Muscle of arm (tissue), 14 donors: ENCODE measurements at places on chromosomes 6 and 20. TPM values are rescaled to one million over a fixed set of nuclear protein-coding genes. Genes with fewer than 3 reads are reported as not detected.
A peak's percentile ranks its signal among the peaks of the same experiment; 100 is the strongest.

DNA sequence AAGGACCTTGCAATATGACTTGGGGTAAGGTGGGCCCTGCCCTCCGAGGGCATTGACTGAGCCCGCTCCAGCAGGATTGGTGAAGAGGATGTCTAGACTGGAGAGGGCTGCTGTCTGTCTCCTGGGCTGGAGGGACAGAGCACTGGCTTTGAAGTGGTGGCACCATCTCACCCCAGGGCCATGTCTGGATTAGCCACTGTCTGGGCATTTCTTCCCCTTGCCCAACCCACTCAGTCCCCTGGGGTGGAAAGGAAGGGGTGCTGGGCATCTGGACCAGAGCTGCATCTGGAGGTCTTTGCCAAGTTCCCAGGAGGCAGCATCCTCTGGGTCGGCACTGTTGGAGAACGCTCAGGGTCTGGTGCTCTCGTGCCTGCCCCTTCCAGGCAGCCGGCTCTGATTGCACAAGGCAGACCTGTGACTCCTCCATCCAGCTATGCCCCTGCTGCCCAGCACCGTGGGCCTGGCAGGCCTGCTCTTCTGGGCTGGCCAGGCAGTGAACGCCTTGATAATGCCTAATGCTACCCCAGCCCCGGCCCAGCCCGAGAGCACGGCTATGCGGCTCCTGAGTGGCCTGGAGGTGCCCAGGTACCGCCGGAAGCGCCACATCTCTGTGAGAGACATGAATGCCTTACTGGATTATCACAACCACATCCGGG, at the start of gene R3HDML:
R3HDML (plus strand) TSS at position 319 of the 656 bp plus-strand sequence; CDS start at position 434, 115 bp downstream.
- no peak for DNase-seq

DNA sequence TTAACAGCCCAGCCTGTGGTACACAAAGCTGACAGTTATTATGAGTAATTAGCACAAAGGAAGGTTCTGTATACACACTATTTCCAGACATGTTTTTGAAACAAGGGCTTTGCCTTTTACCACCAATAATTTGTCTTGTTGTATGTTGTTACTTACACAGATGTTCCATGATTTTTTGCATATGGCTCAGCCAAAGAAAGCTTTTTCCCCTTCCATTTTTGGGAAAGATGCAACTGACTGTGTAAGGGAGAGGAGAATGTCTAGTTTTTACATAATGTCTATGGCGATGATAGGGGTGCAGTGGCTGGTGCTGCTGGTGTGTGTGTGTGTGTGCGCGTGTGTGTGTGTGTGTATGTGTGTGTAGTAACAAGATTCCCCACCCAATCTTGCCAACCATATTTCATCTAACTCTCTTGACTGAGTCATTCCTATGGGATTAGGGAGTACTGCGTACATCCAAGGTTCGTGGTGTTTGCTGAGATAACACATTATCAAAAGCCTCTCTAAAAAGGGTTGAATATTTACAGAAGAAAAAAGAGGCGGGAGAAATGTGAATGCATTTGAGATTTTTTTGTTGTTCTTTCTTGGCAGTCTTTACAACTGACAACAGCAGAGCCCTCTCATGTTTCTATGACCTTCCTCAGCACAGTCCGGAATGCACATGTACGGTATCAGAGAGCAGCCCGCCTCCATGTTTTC, 192.2 kb downstream of the GMPR start:
- peak; percentile 36 for DNase-seq

DNA sequence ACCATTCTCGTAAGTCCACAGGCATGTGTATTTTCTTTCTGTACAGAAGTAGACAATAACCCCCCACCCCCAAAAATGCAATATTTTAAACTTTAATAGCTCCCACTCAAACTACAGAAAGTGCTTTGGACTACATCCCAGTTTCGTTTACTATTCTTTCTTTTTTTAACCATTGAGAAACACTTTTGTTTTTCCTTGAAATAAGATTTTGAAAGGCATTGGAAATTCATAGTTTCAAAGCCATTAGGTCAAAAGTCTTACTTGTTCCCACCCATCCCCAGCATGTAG, 140.0 kb downstream of the KIF16B start:
- DNase-seq = no peak

- DNase-seq = no peak
Measured at GRCh38 chr6:12893036-12893435, 176.5 kb downstream of the PHACTR1 start.

DNA sequence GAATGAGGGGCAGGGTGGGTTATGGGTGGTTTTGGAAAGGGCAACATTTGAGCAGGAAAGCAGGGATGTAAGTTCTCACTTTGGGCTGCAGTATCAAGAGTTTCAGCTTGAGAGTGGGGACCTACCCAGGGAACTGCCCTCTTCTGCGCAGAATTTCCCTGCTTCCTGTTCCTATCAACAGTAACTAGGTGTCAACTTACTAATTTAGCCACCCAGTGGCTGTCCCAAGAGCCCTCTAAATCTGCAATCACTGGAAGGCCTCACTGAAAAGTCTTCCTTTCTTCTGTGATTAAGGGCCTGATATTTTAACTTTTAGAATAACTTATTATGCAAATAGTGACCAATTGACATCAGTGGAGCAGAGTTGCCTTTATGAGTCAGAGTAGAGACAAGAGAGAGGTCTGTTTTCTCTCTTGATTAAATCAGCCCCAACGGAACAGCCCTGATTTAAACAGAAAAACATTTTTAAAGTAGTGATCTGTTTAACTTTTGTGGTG, 118.2 kb upstream of the RIPOR2 start:
- no peak for DNase-seq

DNA sequence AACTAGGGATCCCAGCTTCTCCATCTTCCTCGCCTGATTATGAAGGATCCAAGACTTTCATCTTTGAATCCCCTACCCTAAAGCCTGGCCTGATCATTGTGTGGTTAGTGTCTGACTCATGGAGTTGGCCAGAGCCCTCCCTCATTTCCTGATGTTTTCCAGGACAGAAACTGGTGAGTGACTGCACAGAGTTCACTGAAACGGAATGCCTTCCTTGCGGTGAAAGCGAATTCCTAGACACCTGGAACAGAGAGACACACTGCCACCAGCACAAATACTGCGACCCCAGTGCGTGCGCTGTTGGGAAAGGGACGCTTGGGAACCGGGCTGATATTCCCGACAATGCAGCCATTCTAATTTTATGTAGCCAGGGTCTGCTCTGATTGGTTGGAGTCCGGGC, 4.0 kb downstream of the CD40 start:
- DNase-seq = no peak

The C20orf141 gene
- not detected for polyA plus RNA-seq

DNA sequence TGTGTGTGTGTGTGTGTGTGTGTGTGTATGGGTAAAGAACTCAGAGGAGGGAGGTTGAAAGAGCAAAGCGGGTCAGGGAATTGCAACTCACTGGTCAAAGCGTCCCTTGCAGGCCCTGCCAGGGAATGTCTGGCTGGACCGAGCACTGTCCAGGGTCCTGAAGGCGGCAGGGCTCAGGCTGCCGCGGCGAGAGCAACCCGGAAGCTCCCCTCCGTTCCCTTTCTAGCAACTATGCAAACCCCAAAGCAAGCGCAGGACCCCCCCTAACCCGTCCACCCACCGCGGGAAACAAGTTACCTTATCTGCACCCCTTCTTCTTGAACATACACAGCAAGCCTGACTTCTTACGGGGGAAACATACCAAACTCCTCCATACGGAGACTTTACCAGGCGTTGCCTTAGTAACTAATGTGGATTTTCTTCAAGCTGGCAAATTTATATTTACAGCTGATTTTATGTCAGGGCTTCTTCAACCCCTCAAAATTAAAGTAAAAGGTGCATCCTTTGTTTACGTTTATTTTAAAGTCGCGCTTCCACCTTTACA, 538 bp upstream of the GRM1 start:
- DNase-seq = peak; percentile 73

The HLA-DQA2 gene
- 0.25 TPM for polyA plus RNA-seq

DNA sequence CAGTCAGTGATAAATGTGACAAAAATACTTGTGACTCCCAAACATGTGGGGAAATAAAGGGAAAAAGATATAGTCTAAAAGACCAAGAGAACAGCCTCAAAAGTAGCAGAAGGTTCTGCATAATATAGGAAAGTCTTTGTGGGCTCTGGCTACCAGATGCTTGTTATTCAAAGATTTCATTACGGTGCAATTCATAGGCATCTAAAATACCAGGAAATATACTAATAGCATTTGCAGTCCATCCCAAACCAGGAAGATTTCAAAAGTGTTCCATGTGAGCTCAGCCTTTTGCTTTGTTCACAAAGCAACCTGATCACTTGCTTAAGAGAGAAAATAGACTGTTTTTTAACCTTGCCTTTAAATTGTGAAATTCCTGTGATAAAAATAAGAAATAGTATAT, 506.7 kb upstream of the MARCKS start:
- no peak for DNase-seq

- no peak for DNase-seq
Measured at GRCh38 chr6:155264693-155265320, 994 bp downstream of the CLDN20 start.

DNA sequence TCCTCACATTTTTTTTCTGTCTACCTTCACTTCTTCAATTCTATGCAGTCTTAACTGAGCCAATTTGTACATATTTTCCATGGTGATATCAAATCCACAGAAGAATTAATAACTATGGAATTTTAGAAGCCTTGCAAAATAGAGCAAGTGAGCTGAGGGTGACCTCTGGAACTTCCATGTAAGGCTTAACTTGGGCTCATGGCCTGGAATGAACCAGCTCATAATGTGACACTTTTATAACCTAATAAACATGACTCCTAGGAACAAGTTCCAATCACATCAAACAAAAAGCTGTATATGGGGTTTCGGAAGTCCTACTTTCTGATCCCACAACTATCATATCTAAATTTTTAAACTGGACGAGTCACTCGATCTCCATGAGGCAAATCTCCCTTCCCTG, 232.4 kb downstream of the FOXA2 start:
- DNase-seq = no peak

- DNase-seq = no peak
Measured at GRCh38 chr6:145491126-145491525, 244.2 kb downstream of the EPM2A start.

The PRDM1 gene
- 5.8 TPM for polyA plus RNA-seq

DNA sequence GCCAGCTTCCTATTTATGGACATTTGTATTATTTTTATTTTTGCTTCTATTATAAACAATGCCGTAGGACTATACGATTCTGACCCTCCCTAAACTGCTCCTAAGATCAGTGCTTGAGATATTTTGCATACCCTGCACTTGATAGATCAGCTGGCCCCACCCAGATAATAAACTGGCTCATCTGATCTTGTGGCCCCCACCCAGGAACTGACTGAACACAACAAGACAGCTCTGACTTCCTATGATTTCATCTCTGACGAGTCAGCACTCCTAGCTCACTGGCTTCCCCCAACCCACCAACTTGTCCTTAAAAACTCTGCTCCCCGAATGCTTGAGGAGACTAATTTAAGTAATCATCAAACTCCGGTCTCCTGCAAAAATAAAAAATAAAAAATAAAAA, 34.9 kb upstream of the TFAP2A start:
- no peak for DNase-seq

DNA sequence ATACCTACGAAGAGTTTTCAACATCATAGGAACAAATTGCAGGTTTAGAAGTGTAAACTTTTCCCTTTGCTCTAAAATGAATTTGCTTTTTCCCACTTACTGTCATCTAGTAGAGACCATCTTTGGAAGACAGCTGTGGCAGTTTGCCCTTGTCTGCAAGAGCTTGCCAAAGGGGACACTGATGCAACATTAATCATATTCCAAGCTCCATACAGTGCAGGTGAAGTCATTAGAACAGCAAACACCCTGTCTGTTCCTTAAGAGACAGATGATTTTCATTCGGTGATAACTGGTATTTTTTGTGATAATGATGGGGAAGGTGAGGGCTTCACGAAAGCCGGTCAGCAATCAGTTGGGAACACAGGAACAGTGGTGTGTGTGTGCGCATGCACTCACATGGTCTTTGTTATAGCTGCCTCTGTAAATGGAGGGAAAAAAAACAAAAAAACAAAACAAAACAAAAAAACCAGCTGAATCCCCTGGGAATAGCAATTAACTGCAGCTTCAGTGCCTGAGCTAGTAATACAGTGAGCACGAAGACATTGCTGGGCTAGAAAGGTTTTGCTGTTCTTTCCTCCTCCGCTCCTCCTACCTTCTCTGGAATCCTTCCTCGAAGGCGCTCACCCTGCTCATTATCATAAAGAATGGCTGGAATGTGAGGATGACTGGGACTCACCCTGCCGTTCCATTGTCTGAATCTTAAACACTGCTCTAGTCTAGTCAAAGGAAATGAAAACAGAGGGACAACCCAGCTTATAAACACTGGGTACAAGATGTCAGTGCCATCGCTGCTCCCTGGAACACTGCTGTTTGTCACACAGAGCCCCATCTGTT, 35.2 kb upstream of the KIF13A start:
- DNase-seq = no peak

The DNAH8 gene
- 0.69 TPM for polyA plus RNA-seq

- no peak for DNase-seq
Measured at GRCh38 chr6:169093066-169093723, 160.5 kb downstream of the THBS2 start.

- DNase-seq = no peak
Measured at GRCh38 chr6:153624528-153624927, 414.5 kb upstream of the OPRM1 start.

DNA sequence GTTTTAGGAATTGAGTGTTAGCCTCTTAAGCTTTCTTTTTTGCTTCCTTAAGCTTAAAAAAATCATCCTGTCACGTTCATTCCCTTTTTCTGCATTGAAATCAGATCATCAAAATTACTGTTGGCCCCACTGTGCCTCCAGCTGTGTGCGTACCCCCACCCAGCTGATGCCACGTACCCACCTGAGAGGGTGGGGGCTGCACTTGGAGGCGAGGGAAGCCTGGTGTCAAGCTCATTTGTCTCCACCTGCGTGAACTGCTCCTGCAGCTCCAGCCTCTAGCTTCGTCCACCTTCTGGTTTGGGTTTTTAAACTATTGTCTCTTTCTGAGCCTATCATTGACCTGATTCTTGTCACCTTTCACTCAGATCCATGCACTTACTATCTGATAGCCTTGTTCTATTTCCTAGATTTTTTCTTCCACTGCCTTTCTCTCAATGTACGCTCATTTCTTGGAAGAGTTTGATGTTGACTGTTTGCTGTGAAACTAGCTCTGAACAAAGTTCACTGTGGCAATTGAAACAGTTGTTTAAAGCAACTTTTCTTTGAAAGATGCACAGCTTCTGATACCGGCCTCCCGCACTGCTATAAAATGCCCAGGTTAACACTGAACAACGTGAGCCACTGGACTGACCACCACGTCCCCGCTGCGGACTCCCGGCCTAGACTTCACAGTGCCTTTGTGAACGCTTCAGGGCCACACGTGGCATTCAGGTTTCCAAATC, 30.0 kb upstream of the IRF4 start:
- DNase-seq = no peak

DNA sequence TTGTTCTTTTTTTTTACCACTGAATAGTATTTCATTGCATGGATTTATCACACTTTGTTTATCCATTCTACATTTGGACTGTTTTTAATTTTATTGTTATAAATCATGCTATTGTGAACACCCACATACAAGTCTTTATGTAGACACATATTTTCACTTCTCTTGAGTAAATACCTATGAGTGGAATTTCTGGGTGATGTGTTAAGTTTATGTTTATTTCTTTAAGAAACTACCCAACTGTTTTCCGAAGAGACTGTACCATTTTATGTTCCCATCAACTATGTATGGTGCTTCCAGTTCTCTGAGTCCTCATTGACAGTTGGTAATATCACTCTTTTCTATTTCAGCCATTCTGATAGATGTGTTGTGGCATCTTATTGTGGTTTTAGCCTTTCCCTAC, 54.0 kb downstream of the RIN2 start:
- no peak for DNase-seq

GRCh38 chr20:44057698-44058675, 129.0 kb downstream of the JPH2 start:
- no peak for DNase-seq
